ENCODE measurements at places on chromosomes 4 and X.

DNA sequence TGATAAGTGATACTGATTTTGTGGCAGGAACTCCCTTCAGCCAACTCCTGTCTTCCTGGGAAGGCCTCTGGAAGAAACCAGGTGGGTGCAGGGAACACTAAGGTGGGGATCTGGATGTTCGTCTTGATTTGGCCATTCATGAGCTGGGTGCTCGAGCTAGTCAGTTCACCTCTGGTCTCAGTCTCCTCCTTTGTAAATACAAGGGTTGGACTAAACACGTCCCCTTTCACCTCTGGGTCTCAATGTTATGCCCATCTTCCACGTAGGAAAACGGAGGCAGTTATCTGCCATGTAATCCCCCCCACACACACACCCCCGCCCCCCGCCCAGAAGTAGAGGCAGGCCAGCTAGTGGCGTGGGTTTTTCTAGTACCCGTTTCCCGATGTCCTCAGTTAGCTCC, 4.1 kb upstream of the RS1 start:
- DNase-seq = peak; percentile 27

DNA sequence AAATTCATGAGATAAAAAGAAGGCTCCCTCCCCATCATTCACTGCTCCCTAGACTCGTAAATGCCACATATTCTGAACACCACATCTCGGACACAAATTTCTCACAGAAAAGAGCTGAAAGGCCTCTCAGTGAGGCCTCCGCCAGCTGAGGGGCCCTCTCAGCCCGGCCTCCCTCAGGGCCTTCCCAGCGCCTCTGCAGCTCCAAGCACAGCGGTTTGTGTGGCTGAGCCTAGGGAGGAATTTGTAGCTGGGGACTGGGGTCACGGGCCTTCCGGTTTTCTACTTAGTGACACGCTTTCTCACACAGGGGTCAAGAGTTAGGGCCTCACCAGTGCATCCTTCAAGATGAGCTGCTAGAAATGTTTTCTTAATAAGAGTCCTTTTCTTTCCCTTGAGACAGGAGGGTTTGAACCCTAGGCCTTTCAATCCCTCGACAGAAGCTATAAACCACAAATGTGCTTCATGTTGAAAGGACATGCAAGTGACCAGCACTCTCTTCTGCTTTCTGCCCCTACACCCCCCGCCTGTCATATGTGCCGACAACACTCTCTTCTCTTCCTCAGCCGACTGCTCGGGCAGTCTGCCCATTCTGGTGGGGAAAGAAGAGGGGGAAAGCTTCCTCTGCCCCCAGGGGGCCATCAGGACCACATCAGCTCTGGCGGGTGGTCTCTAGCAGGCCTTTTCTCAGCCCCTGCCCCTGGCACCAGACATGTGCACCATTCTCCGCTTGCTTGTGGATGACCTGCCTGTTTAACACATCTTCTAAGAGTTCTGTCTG, 104.9 kb downstream of the CHIC2 start:
- no peak for DNase-seq

- no peak for DNase-seq
These were observed 3.6 kb downstream of the LINC00632 start for GRCh38 chrX:140713174-140713539.

- no peak for DNase-seq
These were observed 299.5 kb upstream of the KLF3 start for GRCh38 chr4:38364383-38364963.
